Muscle of back (tissue), 13 donors: ENCODE measurements at places on chromosomes 3 and 15. TPM values are rescaled to one million over a fixed set of nuclear protein-coding genes. Genes with fewer than 3 reads are reported as not detected.

GRCh38 chr15:89397653-89398023 lies 63.0 kb upstream of the POLG start:
- DNase-seq: no peak

- peak; percentile 67 for DNase-seq
Measured at GRCh38 chr15:62684123-62684808, 358.3 kb upstream of the TPM1 start.

The TTC21A gene
- 2.9 TPM for polyA plus RNA-seq

GRCh38 chr3:136562026-136562425 lies 190.2 kb downstream of the STAG1 start:
- no peak for DNase-seq

DNA sequence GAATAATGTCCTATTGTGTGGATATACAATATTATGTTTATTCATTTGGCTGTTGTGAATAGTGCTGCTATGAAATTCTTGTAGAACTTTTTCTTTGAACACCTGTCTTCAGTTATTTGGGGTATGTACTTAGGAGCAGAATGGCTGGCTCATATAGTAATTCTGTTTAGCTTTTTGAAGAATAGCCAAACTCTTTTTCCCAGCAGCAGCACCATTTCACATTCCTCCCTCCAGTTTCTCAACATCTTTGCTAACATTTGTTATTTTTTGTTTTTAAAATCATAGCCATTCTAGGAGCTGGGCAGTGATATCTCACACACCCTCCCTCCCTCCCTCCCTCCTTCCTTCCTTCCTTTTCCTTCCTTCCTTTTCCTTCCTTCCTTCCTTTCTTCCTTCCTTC lies 39.7 kb downstream of the LSM3 start:
- no peak for DNase-seq

The GPR27 gene
- 2.6 TPM for polyA plus RNA-seq
